ENCODE measurements at places on chromosomes 2 and 18.

GRCh38 chr2:120230515-120231471, 7.6 kb upstream of the TMEM185B start:
- DNase-seq: no peak

GRCh38 chr2:119198240-119198840, 25.3 kb upstream of the STEAP3 start:
- no peak for DNase-seq

DNA sequence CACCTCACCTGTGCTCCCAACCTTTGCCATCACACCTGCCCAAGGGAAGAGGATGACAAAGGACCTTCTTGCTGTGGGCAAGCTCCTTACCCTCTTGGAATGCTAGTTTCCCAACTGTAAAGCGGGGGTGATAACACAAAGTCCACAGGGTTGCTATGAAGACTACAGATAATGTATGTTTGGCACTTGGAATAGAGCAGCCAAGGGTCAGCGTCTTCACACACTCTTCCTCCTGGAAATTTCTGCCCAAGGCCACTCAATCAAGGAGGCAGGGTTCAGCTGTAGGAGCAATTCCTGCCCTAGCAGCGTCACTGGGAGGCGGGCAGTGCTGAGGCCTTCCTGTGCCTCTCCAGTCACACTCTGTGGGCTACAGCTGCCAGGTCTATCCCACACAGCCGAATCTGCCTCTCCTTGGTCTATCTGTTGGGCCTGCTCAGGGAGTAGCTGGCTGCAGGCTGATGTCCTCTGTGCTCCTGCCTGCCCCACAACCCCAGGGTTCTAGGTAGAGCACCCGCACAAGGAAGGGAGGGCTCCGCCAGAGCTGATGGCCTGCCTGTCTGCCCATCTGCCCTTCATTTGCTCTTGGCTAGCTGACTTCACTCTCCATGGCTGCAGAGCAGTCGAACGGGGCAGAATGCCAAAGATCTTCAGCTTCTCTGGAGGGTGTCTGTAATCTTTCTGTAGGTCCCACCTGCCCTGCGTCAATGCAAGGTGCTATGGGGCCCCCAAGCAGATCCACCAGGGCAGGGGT, 91.9 kb downstream of the MRO start:
- DNase-seq: no peak

DNA sequence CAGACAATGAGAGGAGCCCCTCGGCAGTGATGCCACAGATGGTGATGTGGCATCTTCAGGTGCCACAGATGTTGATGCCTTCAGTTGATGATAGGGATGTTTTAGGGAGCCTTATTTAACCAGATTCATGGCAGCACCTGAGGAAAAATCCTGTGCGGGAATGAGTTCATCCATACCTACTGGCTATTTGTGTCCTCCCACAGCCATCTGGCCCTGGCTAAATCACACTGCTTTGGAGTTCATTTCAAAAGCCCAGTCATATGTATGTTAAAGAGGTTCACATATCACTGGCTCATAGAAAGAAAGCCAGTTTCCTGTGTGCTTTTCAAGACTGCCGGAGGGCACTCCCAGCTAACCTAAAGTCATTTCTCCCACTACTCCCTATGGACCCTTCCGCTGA, 131.3 kb downstream of the MCFD2 start:
- DNase-seq: no peak

DNA sequence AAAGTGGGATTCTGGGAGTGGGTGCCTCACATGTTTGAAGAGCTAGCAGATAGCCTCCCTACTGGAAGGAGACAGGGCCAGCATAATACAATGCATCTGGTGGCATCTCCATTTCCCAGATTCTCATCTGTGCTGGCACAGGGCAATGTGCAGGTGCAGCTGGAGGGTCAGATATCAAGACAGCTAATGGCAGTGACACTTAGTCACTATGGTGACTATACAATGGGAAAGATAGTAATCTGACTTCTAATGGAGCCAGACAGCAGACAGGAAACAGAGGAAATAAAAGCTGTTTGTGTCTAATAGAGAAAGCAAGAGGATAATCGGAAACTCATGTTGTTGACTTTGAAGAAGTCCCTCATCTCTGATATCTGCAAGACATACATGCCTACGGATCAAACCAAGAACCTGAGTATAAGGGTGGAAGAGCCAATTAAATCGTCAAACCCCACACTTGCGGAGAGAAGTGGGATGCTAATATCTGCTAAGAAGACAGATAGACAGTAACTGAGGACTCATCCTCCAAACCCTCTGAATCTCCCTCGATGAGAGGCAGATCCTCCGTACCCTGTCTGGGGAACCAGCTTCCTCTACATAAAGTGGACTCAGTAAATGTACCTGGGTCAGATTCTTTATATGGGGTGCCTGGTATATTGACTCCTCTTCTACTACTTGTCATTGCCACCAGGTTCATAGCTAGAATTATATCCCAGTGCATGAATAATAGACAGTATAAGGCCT, 692.7 kb downstream of the SOCS6 start:
- DNase-seq: no peak

DNA sequence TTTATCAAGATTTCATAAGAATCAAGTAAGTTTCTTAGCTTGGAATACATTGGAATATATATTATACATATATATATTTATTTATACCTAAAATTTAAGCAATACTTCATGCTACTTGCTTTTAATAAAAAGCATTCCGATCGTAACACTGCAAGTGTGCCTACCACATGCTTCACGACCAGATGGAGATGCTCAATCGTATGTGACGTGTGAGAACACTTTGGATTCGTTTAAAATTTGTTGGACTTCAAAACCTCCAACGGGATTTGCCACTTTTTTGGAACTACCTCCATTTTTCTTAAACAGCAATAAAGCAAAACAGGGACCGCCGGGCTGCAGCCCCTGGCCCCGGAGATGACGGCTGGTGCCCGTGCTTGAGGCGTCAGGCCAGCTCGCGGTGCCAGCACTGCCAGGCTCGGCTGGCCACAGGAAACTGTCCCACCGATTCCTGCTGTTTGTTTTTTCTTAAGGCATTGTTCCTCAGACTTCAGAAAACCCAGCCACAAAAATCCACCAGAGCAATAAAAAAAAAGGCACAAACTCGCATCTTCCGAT, 204.1 kb downstream of the TWIST2 start:
- no peak for DNase-seq

DNA sequence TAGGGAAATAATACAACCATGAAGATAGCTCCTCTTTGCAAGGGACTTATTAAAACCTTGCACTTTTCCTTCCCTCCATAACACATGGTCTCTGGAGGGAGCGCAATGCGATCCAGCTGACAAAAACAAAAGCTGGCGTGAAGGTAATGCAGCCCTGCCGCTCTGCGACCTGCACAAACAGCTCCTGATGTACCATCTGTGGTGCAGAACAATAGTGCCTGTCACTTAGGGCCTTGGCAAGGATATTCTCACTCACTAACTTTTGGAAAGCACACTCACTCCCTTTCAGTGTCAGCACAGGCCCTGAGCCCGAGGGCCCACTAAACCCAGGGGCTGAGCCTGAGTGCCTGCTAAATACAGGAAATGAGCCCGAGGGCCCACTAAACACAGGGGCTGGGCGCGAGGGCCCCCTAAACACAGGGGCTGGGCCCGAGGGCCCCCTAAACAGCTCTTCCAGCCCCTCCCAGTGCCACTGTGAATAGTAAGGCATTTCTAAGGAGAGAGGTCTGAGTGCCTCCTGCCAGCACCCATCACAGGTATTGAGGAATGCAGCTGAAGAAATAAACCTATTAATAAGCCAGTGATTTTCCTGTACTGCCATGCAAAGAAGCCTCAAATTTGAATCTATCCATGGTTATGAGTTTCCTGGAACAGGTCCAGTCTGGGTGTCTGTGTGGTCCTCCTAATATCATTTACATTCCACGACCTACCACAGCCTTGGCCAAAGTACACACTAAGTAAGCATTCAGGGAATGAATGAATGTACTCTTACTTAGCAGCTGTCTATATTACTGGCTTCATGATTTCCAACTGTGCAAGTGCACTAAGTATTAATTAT, 9.3 kb downstream of the L3MBTL4 start:
- DNase-seq: no peak

DNA sequence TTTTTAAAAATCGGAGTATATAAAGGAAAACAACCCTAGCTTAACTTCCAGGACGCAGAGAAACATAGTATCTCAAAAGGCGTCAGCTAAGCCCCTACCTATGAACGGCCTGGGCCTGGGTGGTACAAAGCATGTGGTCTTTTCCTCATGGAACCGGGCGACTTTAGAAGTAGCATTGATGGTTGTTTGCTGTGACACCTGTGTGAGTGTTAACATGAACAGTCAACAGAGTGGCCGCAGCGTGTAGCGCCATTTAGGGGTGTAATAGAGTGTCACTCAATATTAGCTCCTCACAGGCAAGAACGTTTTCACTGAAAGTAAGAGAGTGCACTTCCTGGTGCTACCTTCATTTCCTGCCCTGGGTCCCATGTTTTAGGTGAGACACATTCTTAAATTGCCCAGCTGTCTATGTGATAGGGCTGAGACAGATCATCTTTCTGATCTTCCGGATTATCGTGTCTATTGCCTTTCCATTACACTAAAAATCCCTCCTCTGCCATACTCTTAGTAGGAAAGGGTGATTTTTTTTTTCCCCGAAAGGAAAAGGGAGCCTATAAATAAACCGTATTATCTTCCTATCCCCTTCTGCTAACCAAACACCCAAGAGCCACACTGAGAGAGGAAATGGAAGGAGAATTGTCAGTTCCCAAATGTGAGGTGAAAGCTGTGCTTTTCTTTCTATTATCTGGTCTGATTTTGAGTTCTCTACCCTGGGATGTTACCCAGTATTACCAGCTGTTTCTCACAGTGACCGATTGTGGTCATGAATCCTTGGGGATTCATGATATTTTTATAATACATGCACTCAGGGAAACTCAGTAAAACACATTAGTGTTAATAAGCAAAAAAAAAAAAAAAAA, 1.3 kb downstream of the GORASP2 start:
- peak; percentile 46 for DNase-seq

GRCh38 chr18:48868468-48869466, 82.0 kb downstream of the SMAD7 start:
- DNase-seq: no peak

Data from CD8-positive, alpha-beta memory T cell (primary cell).